ENCODE measurements at places on chromosomes 12 and 14. TPM values are rescaled to one million over a fixed set of nuclear protein-coding genes. Genes with fewer than 3 reads are reported as not detected.

The TAS2R30 gene
- total RNA-seq: 1.3 TPM

The DIO2 gene
- 4.7 TPM for total RNA-seq

The IGF1 gene
- 1.9 TPM for total RNA-seq

The E2F7 gene
- total RNA-seq: 21.5 TPM

The KRT6A gene
- total RNA-seq: 0.95 TPM

The CMA1 gene
- total RNA-seq: not detected

The RPL36AL gene
- total RNA-seq: 166 TPM

- DNase-seq: no peak
Measured at GRCh38 chr14:105913221-105913620, 386.8 kb downstream of the TMEM121 start.

GRCh38 chr14:92785667-92786426 is 8.3 kb upstream of the GOLGA5 start:
- peak; percentile 89 for DNase-seq

DNA sequence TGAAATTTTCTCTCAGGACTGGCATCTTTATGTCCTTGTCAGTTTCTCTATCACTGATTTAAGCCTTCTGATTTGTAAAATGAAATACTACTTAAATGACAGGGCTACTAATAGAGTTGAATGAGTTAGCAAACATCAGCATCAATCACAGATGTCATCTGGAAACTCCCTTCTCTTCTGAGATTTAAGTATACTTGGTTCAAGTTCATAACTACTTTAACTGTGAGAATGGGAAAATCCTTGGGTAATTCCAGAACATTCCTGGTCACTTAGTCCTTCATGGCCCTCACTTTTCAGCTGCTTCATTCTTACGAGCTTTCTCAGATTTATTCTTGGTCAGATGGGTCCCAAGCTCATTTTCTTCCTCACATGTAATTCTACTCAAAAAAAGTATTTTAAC is 1655.3 kb upstream of the FLRT2 start:
- no peak for DNase-seq

GRCh38 chr14:101289230-101289690 is 272.0 kb upstream of the DIO3 start:
- DNase-seq: no peak

DNA sequence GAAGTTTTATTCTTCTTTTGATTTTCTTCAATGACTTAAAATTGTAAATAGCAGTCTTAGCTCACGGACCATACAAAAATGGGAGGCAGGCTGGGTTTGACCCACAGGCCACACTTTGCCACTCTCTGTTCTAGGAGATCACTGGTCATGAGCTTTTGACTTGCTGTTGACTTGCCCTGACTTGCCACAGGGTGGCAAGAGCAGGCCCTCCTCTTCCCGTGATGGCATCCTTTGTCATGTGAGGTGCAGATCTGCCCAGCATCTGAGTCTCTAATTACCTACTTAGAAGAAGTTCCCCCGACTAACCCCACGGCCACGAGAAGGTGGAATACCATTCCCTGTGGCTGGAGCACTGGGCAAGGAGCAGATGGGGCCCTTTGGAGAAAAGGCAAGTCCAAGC is 81.0 kb upstream of the SCAF11 start:
- DNase-seq: no peak

GRCh38 chr14:44889595-44890471 is 71.9 kb downstream of the KLHL28 start:
- DNase-seq: no peak

- DNase-seq: no peak
Measured at GRCh38 chr14:91636604-91637003, 95.3 kb downstream of the CATSPERB start.

DNA sequence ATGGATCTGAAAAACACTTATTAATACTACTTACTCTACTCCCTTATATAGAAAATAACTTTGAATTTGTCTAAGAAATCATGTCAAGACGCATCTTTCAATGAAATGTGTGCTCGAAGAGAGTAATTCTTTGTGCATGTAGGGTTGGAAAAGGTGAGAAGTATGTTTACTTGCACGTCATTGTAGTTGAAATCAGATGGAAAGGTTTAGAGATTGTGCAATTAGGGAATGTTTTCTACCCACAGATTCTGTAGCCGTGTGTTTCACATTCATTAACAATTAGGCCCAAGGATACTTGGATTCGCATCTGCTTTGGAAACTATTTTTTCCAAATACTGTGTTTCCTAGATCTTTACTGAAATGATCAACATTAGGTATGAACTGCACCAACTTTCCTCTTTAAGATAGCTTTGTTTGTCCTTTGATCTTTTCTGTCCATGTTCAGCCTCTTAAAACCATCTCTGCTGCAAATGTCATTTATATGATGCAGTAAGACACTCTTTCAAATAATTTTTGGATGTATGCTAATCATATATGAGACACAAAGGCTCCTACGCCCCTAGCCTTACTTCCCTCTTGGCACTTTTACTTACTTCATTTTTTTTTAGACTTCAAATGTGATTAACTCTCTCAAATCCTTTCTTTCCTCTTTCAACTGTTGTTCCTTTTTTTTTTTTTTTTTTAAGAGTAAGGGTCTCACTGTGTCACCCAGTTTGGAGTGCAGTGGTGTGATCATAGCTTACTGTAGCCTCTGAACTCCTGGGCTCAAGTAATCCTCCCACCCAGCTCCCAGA is 58.0 kb upstream of the PSMA6 start:
- peak; percentile 29 for DNase-seq

DNA sequence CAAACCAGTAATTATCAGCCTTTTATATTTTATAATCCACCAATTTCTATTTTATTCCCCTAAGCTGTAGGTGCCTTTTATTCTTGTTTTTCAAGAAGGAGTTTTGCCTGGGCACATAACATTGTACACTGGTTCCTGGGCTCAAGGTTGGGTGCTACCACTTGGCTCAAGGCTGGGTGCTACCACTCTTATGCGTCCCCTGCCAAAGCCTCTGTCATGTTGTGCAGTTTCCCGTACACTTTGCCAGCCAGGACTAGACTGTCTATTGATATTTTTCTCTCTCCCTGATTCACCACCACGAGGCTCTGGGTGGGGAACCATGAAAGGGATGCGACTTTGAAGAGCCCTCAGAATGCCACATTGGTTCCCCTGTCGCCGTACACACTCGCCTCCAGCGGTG is 52.5 kb upstream of the VASH1 start:
- no peak for DNase-seq

- DNase-seq: no peak
Measured at GRCh38 chr12:130158754-130159059, 3.6 kb upstream of the FZD10 start.

Data from astrocyte (in vitro differentiated cells and primary cell).